Liver (tissue), 10 donors: ENCODE measurements at places on chromosomes 6 and 20. TPM values are rescaled to one million over a fixed set of nuclear protein-coding genes. Genes with fewer than 3 reads are reported as not detected.

The OOEP gene
- 0.06 TPM for polyA plus RNA-seq

The SUPT3H gene
- 0.85 TPM for polyA plus RNA-seq

The TPD52L1 gene
- 66.4 TPM for polyA plus RNA-seq

The HIVEP2 gene
- 0.82 TPM for polyA plus RNA-seq

The ARG1 gene
- polyA plus RNA-seq = 1,194 TPM

The LYRM4 gene
- polyA plus RNA-seq = 13.1 TPM

The ZBTB12 gene
- polyA plus RNA-seq = not detected

The ARMH2 gene
- not detected for polyA plus RNA-seq

The SOD2 gene
- 722 TPM for polyA plus RNA-seq

The NRSN2 gene
- 6.0 TPM for polyA plus RNA-seq

The PAQR8 gene
- 0.63 TPM for polyA plus RNA-seq

The MGME1 gene
- 7.5 TPM for polyA plus RNA-seq

The HM13 gene
- polyA plus RNA-seq = 102 TPM

The SYCP2 gene
- polyA plus RNA-seq = 0.07 TPM

The CDSN gene
- polyA plus RNA-seq = not detected

The HEY2 gene
- 1.4 TPM for polyA plus RNA-seq

The GPR31 gene
- not detected for polyA plus RNA-seq

The RAET1L gene
- not detected for polyA plus RNA-seq

The TFAP2D gene
- polyA plus RNA-seq = not detected

The FAM209A gene
- not detected for polyA plus RNA-seq

The C6orf47 gene
- 2.0 TPM for polyA plus RNA-seq

The IBTK gene
- polyA plus RNA-seq = 14.1 TPM

The KCNK5 gene
- 9.6 TPM for polyA plus RNA-seq
